ENCODE measurements at places on chromosomes 7 and 10.

- no peak for DNase-seq
These were observed 54.5 kb upstream of the DNAJB6 start for GRCh38 chr7:157282141-157282801.

DNA sequence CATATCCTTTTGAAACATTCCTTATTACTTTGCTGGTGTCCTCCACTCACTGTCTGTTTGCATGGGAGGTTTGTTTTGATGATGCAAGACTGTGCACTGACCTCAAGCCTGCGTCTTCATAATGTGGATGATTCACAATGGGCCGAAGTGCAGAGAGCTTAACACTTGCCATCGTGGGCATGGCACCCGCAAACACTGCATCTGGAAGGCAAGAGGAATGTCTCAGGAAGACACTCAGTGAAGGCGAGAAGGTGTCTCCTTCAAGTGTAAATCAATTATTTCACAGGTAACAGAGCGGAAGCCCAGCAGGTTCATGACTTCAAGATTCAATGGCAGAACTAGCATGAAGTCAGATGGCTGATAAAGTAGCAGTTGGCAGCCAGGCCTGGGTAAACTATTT is 98.1 kb downstream of the DPY19L1 start:
- DNase-seq: no peak

GRCh38 chr10:82558014-82558607 is 683.1 kb downstream of the NRG3 start:
- no peak for DNase-seq

GRCh38 chr10:36504758-36505157 is 620.6 kb upstream of the ANKRD30A start:
- DNase-seq: no peak
